ENCODE measurements at places on chromosomes 3 and 15.

GRCh38 chr3:118196183-118196582 is 838.5 kb downstream of the IGSF11 start:
- DNase-seq = no peak

DNA sequence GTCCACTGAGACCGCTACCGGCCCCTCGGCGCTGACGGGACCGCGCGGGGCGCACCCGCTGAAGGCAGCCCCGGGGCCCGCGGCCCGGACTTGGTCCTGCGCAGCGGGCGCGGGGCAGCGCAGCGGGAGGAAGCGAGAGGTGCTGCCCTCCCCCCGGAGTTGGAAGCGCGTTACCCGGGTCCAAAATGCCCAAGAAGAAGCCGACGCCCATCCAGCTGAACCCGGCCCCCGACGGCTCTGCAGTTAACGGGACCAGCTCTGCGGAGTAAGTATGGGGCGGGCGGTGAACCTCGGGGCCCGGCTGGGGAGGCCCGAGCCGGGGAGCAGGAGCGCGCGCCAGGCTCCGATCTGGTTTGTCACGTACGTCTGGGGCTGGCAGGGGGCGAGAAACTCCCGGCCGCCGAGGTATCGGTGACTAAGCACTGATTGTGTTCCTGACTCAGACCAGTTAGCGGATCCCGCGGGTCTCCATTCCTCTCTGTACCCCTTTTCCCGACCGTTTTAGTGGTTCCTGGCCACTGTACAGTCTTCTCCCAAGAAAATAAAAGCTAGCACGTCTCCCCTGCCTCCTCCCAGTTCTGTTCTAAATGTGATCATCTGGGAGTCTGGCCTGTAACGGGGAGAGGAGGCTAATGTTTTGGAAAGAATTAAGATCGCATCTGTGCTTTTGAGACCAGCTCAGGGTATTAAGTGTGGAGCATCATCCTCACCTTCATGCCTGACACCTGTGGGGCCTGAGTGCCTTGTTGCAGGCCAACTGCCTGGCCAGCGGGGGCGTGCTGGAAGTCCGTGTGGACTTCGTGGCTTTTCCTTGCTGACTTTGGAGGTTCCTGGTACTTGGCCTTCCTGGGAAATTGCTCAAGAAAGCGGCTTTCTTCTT is 691 bp downstream of the MAP2K1 start:
- DNase-seq = peak; percentile 20

- DNase-seq = peak; percentile 85
These were observed 12.4 kb downstream of the XXYLT1 start for GRCh38 chr3:195258449-195259153.

DNA sequence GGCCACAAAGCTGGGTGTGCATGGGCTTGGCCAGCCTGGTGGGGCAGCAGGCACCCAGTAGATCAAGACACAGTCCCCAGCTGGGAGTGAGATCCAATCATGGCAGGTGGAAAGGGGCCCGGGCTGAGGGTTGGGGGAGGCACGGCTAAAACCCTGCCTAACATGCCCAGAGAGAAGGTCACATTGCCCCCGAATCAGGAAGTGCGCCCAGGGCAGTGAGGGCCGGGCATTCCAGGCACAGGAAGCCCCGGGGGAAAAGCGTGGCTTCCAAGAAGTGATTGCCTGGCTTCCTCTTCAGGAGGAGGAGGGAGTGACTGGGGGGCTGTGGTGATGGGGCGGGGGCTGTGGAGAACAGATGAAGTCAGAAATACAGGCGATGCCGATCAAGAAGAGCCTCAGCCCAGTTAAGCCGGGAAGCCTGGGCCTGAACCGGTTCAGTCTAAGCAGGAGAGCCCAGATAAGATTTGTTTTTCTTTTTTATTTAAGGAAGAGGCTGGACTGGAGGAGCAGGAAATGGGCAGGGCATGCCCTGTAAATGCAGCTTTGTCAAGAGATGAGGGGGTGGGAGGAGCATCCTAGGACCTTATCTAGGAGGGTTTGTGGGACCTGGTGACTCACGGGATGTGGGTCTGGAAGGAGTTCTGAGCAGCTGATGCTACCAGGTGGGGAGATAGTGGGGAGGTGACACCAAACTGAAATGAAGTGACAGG is 83.9 kb downstream of the CHSY1 start:
- DNase-seq = no peak

- DNase-seq = no peak
These were observed 286.5 kb downstream of the SQOR start for GRCh38 chr15:45921376-45921775.

GRCh38 chr15:89125088-89125826 is 37.0 kb downstream of the ABHD2 start:
- DNase-seq = no peak

GRCh38 chr3:49617390-49618013 is 56.6 kb upstream of the APEH start:
- no peak for DNase-seq

GRCh38 chr3:36600404-36600803 is 163.9 kb downstream of the DCLK3 start:
- no peak for DNase-seq

DNA sequence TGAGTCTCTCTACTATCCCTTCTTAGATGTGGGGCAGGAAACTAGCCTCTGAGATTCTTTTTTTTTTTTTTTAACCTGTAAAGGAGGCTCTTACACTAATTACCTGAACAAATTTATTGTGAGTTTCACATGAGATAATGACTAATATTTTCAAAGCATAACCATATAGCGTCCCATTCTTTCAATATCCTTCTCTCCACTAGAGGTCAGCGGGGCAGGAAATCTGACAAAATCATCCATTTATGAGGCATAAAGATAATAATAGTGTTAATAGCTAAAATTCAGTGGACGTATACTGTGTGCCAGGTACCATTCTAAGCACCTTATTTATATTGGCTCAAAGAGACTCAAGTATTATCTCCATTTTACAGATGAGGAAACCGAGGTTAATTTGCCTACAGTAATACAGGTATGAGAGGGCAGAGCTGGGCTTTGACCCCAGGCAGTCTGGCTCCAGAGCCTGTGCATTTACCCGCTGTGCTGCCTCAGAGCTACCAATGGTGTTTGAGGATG is 16.3 kb upstream of the SMAD6 start:
- DNase-seq = no peak

GRCh38 chr15:71945012-71945411 is 134.7 kb downstream of the NR2E3 start:
- no peak for DNase-seq

DNA sequence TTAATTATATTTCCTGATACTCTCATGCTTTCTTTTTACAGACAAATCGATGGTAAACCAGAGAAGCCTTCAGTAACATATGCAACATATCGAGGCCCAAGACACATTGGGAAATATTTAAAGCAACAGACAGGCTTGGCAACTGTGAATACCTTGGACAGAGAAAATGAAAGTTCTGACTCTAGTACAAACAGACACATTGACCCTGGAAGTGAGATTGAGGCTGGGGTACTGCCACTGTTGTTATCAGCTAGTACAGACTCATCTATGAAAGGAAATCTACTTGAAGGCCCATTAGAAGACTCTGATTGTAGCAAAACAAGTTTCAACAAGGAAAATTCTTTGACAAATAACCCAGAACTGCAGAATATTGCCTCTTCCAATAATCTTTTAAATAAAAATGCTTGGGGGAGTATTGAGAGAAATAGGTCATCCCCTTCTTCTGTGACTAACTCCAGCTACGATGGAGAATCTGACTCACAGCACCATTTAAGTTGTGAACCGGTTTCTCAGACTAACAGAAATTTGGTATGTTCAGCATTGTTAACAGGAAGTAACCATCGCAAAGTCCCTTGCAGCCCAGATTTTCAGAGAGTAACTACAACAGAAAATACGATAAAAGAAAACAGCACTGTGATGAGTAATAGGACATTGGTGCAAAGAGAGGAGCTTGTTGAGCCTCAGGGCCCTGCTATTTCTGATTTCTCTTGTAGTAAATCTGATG is 50.2 kb downstream of the CRYBG3 start:
- DNase-seq = no peak

GRCh38 chr15:80773122-80773551 is 6.0 kb upstream of the CEMIP start:
- DNase-seq = no peak

DNA sequence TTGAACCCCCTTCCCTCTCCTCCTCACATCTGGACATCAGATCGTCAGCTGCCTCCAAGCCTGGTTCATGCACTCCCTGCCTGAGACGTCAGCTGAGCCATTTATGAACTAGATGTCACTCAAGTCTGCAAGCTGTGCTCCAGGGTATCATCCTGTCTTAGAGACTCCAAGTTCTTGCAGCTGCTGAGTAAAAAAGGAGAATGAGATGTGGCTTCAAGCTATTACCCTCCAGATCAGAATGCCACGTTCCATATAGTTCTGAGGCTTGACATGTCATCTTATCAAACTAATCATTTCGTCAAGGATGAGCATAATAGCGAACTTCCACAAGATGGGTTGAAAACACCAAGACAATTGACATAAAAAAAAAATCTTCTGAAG is 766.3 kb downstream of the TBL1XR1 start:
- DNase-seq = no peak

GRCh38 chr15:91965501-91966193 is 112.1 kb downstream of the SLCO3A1 start:
- no peak for DNase-seq

GRCh38 chr3:11622586-11623550 is 20.8 kb downstream of the VGLL4 start:
- DNase-seq = no peak

GRCh38 chr15:37111427-37111717 is 11.0 kb upstream of the MEIS2 start:
- no peak for DNase-seq

- DNase-seq = no peak
These were observed 29.5 kb downstream of the RTP3 start for GRCh38 chr3:46527239-46527638.

GRCh38 chr15:68614286-68615035 is 35.7 kb downstream of the CORO2B start:
- no peak for DNase-seq

DNA sequence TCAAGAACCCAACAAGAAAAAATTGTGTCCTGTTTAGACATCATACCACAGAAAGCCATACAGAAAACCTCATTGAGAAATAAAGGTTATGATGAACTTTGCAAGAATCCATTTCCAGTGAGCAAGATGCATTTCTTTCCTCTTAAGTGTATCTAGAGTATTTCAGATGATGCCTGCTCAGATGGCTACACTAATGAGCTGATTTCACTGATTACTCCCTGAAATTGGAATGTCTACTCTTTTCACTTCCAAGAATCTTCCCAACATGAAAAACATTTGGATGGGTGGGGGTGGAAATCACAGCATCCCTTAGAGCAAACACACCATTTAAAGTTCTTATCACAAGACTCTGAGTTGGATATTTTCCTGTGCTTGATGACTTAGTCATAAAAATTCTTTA is 41.4 kb upstream of the IL12A start:
- DNase-seq = no peak

- DNase-seq = no peak
These were observed 57.0 kb downstream of the KLF15 start for GRCh38 chr3:126300001-126300760.

DNA sequence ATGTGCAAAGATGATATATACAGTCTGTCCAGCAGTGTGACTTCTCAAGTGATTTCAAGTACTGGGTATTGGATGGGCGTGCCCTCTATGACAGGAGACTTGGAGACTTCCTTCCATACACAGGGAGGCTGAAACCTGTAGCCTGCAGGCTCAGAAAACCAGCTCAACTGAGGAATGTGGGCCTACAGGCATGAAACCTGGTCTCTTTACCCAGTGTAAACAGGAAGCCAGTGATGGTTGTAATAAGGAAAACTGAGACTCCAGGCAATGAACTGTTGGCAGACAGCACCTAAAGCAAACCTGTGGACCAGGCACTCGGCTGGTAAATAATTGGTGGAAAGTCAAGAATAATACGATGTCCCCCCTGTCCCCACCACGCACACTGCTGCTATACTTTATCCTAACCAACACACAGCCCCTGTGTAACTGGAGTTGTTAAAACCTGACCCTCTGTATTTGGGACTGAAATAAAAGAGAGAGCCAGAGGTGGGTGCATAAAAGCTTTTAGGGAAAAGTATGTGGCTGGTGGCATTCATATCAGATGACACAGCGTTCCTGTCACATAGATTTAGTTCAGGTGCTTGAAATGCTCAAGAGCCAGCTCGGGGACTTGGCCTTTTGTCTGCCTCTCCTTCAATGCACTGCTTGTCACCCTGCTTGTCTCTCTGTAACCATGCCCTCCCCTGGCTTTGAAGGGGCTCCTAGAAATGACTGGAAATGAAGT is 144.7 kb downstream of the TPRG1 start:
- no peak for DNase-seq

DNA sequence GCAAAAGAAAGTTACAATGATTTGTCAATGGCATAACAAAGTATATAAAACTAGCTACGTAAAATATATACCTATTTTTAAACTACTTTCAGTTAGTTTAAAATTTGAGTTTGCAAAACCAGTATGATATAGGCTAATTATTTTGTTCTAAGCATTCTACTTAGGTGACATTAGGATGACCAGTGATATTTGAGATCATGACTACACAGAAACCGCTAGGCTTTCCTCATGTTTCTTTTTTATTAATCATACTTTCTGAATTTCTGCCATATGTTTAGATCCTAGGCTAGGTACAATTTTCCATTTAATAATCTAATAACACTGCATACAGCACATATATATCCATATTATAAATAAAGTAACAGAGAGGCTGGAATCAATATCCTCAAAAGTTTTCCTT is 52.4 kb upstream of the XRN1 start:
- no peak for DNase-seq

GRCh38 chr3:195133013-195133412 is 137.9 kb downstream of the XXYLT1 start:
- DNase-seq = no peak

DNA sequence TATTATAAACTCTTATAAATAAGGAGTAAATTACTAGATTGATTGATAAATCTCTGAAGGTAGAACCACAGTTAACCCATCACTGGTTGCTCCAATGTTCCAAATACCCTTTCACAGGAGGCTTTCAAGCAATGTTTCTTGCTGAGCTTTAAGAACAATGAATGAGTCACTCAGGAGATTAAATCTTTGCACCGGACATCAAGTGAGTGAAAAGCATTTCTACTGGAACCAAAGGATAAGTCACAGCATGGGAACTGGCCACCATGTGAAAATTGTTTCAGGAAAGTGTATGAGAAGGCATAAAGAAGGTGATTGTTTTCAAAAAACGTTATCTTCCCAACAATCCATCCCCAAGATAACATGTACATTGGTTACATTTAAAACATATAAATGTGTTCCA is 90.6 kb downstream of the CNTN3 start:
- DNase-seq = no peak

DNA sequence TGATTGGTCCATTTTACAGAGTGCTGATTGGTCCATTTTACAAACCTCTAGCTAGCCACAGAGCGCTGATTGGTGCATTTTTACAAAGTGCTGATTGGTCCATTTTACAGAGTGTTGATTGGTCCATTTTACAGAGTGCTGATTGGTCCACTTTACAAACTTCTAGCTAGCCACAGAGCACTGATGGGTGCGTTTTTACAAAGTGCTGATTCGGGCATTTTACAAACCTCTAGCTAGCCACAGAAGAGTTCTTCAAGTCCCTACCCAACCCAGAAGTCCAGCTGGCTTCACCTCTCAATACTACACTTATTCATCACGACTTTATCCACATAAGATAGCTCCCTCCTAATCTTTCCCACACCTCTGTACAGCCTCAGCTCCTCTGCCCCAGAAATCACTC is 899.8 kb downstream of the TUSC7 start:
- no peak for DNase-seq

GRCh38 chr3:29906906-29907305 is 626.0 kb downstream of the RBMS3 start:
- DNase-seq = no peak

- DNase-seq = peak; percentile 39
These were observed 3.2 kb downstream of the XYLB start for GRCh38 chr3:38349684-38350359.

- no peak for DNase-seq
These were observed 112.7 kb downstream of the ETFA start for GRCh38 chr15:76198456-76199105.
